Omental fat pad (tissue), 4 donors: ENCODE measurements at places on chromosomes 1 and 21.

DNA sequence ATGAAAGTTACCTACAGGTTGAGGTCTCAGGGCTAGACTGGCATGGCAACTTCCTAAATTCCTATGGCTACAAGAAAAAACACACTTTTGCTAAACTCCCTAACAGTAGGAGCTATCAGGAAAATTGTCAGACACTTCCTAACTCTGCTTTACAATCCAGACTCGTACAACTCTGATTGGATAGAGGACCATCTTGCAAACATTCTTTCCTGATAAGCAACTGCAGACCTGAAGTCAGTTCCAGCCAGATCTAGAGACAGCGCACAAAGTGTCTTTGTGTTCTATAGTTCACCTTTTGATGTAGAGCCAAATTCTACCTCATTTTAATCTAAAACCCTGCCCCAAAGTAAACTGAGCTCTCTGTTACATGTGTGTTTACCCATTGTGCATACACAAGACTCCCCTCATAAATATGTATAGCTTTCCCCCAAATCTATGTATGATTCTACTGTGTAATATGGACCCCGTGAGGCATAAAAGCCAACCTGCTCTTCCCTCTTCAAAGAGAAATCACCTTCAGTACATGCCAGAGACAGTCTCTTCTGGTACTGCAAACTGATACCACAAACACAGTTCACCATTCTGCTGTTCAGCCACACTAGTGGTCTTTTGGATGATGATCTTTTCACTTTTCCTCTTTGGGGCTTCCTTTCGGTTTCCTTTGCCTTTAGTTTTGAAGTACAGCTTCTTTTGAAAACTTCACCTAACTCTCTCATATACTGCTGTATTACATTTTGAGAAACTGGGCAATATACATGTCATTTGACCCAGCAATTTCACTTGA lies 21.7 kb downstream of the ZP4 start:
- DNase-seq, result no peak

DNA sequence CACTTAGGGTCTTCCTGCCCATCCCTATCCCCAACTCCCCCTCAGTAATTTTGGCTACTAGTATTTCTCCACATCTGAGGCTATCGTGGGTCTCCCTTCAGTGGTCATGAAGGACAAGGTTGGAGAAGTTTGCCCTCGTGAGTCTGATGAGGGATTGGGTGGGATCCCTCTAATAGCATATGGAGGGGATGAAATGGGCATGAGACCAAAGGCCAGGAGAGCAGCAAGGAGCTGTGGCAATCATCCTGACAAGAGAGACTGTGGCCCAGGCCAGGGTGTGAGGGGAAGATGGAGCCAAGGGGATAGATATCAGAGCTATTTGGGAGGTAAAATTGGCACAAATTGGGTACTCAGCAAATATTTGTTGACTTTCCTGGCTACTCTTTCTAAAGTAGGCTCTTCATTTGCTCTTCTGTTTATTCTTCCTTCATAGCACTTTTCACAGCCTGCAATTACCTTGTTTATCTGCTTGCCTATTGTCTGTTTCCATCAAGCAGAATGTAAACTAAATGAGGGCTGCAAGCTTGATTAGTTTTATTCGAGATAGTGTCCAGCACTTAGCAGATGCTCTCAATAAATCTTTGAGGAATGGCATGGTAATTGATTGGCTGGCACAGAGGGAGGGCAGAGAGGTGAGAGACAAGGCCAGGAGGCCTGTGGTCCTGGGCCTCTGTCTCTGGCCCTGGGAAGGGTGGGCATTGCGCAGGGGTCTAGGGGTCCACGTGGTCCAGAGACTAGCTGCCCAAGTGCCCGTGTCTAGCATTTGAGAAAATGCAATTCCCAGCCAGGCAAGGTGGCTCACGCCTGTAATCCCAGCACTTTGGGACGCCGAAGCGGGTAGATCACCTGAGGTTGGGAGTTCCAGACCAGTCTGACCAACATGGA lies 1.5 kb upstream of the PLK3 start:
- no peak for DNase-seq

DNA sequence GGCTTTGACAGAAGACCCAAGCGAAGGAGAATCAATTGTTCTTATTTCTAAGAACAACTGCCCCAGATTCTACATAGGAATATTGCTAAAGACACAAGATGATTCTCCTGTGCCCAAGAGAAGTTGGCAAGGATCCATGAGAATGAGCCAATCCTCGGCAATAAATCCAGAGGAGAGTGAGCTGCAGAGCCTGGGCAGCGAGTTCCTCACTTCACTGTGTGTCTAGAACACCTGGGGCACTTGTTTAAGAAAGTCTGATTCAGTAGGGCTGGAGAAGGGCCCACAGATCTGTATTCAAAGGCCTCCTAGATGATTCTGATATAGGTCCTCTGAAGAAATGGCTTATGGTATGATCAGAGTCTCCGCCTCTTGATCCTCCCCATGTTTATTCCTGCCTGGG lies 31.8 kb downstream of the GADD45A start:
- DNase-seq, result no peak

GRCh38 chr1:230916587-230917283 lies 48.4 kb upstream of the C1orf198 start:
- DNase-seq, result no peak

GRCh38 chr21:44550807-44551206 lies 498 bp downstream of the KRTAP10-2 start:
- DNase-seq, result no peak

DNA sequence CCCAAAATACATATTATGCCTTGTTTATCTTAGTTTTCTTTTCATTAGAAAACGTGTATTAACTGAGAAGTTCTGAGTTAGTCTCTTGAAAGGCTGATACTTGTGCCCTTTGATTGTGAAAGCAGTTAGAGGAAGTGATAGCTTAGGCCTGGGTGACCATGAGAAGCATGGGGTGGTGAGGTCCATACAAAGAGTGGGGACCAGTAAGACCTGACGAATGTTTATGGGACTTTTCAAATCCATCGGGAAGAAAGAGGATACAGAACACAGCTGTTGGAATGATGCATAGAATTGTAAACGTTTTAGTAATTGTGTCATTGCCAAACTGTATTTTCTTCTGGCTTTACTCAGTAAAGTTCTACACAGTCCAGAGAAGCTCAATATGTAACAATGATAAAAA lies 259.8 kb downstream of the LMO4 start:
- no peak for DNase-seq

GRCh38 chr1:238384381-238384780 lies 493.7 kb upstream of the ZP4 start:
- DNase-seq, result no peak

DNA sequence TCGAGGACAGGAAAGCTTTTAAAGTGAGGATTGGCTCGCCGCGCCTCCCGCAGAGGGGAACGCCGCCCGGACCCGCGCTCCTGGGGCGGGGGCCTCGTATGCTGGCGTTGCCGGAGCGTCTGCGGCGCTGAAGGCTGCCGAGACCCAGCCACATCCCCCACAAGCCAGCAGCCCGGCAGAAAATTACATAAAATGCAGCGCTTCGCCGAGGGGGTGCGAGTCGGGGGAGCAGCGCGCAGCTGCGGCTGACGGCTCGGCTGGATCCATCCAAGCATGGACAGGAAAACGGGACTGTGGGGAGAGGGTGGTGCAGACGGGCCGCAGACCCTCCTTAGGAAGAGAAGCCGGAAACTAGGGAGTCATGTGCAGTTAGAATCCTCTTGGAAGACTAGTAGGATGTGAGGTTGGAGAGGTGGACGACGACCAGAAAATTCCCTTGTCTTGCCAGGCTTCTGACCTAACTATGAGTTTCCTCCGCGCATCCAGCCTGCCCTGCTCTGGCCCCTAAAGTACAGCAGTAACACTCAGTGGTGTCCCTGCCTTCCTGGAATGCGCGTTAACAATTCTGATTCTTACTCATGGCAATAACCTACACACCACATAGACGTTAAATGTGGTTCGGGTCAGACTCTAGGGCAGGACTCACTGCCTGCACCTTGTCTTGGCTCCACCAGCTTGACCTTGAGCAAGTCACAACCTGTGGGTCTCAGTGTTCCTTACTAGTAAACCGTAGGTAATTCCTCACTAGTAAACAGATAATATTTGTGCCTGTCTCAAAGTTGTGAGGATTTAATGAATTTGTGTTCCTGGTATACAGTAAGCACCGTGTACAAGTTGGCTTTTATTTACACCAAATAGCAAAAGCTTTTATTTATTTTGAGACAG lies 953 bp upstream of the BRWD1 start:
- DNase-seq, result no peak

DNA sequence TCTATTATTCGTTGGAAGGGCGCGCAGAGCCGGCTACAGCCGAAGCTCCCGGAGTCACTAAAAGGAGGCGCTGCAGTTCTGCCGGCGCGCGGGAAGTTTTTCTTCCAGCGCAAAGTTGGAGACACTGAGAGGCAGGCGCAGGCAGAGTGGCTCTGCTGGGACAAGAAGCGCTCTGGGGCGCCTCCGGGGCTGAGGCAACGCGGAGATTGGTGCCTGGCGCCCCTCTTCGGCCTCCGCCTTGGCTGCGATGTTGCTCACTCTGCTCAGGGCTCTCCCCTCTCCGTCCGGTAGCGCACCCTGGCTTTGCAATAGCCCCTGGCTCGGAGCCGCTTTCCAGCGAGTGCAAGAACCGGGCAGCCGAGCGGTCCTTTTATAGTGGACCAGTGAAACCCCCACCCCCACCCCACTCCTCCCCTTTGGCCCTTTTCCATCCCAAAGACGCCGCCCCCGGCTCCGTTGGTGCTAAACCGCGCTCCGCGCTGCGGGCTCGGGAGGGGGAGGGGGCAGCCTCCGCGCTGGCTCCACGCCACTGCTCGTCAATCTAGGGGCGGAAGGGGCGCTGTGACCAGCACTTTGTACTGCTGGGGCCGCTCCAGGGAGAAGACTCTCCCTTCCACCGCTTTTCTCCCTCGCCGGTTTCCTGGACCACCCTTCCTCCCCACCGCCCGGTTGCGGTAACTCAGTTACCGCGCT lies at the start of gene ADAMTS1:
ADAMTS1 (minus strand) TSS at position 344 of the 693 bp plus-strand sequence. CDS start 455 bp downstream, outside the sequence.
- DNase-seq, result peak; percentile 80

DNA sequence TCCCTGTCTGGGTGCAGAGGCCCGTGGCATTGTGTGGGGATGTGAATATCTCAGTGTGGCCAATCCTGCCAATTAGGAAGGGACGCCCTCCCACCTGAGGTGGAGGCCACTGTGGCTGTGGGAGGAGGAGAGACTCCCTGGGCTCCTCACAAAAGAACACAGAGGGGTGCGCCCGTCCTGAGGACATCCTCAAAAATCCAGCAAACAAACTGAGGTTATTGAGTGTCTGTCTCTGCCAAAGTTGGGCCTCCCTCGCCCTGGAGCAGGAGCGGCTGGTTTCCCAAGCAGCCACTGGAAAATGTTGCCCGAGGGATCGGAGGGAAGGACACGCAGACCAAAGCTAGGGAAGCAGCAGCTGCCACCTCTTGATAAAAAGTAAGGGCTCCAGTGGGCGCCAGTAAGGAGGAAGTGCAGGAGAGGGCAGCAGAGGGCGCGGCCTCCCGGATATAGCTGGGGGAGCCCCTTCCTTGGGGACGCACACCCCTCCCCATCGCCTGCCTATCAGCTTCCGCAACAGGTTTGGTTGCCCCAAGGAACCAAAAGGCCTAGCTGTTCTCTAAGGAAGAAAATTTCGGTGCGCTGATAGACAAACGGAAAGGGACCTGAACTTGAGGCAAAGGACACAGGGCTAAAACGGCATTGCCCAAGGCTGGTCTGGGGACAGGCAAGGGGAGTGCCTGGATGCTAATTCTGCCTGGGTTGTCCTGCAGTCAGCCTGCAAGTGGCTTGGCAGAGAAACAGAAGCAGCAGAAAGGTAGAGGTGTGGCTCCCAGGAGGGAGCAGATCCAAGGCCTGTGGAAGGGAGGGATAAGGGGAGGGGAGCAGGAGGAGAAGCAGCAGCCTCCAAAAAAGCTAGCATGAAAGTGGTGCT lies 1.7 kb upstream of the GRIK3 start:
- DNase-seq, result no peak

- DNase-seq, result no peak
Observed at GRCh38 chr21:40723317-40723716, 123.6 kb downstream of the DSCAM start.

DNA sequence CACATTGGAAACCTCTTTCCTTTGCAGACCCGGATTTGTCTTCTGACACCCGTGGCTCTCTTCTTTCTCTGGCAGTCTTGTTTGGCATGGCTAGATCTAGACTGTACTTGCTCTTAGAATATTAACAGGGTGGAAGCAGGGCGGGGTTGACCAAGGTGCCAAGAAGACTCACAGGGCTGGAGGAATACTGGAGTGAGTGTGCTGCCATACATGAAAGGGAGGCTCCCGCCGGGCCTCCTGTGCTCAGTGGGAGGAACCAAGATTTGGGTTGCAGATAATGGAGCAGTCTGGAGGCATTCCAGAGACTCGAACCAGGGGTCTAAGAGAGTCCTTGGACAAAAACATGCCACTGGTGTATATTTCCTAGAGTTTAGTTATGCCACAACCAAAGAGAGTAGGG lies 27.6 kb upstream of the SNX27 start:
- DNase-seq, result no peak

DNA sequence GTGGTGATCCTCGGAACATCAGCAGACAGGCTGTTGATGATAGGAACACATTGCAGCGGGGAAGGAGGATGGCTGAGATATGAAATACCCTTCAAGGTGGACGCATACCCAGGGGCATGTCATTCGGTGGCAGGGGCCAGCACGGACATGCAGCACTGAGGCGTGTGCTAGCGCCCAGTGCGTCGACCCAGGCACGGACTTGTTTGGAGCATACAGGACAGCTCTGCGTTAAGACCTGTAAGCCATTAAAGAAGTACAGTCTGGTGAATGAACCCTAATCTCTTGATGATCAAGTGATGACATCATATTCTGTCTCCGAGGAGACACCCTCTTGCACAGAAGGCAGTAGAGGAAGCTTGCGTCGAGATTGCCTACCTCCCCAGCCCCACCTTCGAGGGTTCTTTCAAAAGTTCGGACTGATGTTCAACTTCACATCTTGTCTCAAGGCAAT lies 63.6 kb upstream of the KIF26B start:
- DNase-seq, result no peak

- no peak for DNase-seq
Observed at GRCh38 chr1:116954440-116954839, 44.7 kb downstream of the PTGFRN start.

GRCh38 chr1:156420205-156421061 lies 51.4 kb downstream of the RHBG start:
- DNase-seq, result no peak

DNA sequence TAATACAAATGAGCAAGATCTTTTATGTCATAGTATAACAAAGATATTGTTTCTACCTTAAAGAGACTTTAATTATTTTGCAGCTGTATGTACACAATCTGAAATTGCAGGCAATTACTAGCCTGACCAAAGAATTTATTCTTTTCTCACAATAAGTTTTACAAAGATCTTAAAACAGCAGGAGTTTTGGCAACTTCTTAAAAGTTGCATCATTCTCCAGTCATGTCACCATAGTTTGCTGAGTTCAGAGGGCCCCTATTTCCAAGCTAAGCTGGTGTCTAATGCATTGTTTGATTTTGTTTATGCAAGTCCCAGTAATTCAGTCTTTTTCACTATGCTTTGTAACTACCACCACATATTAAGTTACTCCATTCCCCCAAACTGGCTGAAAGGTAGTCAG lies 114.8 kb downstream of the DNAH14 start:
- DNase-seq, result no peak

DNA sequence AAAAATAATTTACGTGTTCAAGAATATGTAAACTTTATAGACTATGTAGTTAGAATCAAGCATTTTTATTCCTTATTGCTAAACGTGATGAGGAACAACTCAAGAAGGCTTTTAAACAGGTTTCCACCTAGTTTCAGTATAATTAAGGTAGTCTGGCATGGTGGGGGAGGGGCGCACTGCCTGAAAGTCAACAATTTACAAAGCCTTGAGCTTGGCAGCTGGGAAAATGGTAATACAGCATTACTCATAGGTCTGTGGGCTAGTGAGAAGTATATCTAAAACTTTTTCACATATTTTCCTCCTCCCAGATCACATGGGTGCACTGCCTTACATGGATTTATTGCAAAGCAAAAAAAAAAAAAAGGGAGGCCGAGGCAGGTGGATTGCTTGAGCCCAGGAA lies 75.2 kb downstream of the EVI5 start:
- no peak for DNase-seq
